ENCODE measurements at places on chromosomes 4 and X. TPM values are rescaled to one million over a fixed set of nuclear protein-coding genes. Genes with fewer than 3 reads are reported as not detected.

Gene MAGED4
- 1.5 TPM for total RNA-seq

Gene BMPR1B
- total RNA-seq = not detected

Gene KDR
- total RNA-seq = not detected

Gene TMEM131L
- total RNA-seq = 51.8 TPM

Gene TEX11
- total RNA-seq = not detected

DNA sequence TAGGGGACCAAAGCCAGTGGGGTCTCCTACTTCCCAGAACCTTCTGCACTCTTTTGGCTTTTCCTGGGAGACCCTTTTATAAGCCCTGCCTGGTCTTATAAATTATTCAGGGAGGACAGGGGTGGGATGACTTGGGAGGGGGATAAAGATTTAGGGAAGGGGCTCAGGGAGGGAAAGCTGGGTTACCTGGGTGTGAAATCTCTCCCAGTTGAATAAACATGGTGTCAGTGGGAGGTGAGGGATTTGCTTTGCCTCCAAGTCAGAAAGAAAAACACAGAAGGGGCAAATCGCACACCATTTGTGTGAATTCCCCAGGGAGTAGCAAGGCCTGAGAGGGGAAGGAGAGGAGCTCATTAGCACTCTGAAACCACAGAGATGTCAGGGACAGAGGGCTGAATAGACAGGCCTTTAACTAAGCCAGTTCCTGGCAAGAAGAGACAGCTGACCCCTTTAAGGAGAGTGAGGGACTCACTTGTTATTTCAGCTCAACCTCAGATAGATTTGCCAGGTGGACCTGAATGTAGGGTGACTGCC, at the start of gene RIPPLY1:
TSS of gene RIPPLY1 (minus strand) at position 51 of the 534 bp plus-strand sequence. CDS start 54 bp downstream, outside the sequence.
- no peaks in the 10 kb centered on the region for H3K27me3 ChIP-seq
- H3K27ac ChIP-seq = no peak within 1 kb of the TSS
- DNase-seq = no peak
- no peaks in the 10 kb centered on the region for H3K36me3 ChIP-seq

DNA sequence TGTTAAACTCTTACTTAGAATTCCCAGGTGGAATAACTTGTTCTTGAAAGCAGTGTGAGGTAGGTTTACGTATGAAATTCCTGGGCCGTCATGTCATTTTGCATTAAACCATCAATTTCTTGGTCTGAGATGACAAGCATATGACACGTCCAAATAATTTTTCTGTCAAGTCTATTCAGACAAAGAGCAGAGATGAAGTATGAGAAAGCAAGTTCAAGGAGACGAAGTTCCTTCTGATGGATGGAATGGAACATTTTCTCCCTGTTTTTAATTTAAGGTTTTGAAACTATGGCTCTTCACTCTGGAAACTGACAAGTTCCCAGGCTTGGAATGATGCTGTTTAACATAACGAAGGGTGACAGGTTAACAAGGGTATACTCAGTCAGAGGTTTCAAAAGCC, 252.8 kb upstream of the SFRP2 start:
- H3K36me3 ChIP-seq = no peaks in the 10 kb centered on the region
- H3K27ac ChIP-seq = no peak overlapping the region
